ENCODE measurements at places on chromosomes 1 and 21.

- DNase-seq: no peak
Observed at GRCh38 chr1:15693371-15693770, 9.3 kb downstream of the PLEKHM2 start.

DNA sequence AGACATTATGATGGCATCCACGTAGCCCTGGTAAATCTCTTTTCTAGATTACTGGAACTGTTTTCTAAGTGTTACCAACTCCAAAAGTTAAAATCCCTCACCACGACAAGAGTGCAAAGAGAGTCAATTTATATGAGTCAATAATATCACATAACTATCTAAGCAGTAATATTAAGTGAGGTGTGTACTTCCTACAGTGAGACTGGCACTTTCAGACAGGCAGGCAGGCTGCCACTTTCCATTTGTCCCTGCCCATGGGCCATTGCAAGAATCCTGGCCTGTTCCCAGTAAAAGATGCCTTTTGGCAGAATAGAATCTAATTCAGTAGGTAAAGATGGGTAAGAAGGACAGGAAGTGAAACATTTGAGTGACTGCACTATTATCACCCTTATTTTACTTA is 355.6 kb downstream of the PTBP2 start:
- DNase-seq: no peak

- peak; percentile 34 for DNase-seq
Observed at GRCh38 chr1:220776720-220777326, 9.9 kb upstream of the MTARC1 start.

GRCh38 chr1:93579891-93580290 is 101.7 kb downstream of the BCAR3 start:
- no peak for DNase-seq

DNA sequence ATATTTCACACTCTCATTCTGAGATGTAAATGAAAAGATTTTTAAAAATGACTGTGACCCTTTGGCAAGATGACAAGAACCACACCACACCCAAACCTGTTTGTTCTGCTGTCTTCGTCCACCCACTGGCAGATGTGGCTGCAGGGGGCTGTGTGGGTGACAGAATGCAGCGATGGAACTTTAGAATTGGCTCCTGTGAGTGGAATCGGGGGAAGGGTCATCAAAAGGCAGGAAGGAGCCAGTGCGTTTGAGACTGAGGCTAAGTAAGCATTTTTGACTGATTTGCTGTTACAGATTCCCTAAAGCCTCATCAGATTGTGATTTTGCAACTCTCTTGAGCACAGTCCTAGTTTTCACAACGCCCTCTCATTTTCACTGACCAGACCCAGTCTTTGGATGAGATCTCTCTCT is 111.2 kb upstream of the ADGRL2 start:
- DNase-seq: no peak

DNA sequence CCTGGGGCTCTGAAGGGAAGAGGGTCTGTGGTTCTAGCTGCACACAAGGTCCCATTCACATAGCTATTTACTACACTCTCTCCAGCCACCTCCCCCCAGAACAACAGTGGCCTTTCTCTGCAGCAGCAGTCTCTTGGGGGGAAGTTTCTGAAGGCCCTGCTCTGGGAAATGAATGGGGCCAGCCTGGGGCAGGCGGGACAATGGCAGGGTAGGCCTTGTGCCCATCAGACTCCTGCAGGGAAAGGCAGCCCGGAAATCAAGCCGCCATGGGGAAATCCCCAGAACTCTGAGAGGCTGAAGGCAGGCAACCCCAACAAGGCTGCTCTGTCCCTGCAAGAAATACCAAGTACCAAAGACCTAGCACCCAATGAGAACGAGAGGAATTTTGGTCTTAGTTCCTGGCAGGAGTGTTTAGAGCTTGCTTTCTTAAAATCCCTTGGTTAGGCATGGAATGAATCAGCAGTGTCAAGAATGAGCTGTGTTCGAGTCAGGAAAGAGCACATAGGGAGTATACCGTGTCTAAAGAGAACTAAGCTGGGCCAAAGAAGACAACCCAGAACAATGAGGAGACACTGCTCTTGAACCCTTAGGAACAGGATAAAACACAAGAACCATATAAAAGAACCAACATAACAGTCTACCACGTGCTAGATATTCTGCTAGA is 11.3 kb downstream of the ARHGEF11 start:
- DNase-seq: no peak

DNA sequence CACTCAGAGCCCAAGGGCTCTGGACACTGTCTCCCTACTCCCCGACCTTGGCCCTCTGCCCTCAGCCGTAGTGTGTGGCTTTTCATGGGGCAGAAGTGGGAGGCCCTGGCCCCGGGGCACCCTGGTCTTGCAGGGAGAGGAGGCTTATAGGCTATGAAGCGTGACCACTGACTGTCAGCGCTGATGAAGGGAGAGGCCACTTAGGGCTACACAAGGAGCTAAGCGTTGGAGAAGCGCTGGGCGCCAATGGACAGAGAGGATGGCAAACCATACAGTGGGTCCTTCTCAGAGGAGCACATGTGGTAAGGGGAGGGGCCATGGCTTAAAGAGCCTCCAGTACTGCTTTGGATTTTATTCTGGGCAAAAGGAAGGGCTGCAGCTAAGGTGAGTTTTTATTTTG is 7.9 kb downstream of the CRABP2 start:
- DNase-seq: no peak

GRCh38 chr1:109634771-109635750 is 15.4 kb downstream of the AMPD2 start:
- DNase-seq: no peak

Data from activated T-helper 9 cell treated with anti-CD3 and anti-CD28 coated beads, Interleukin-2, amount 50 U/mL, for 16 hours (primary cell).